ENCODE measurements at places on chromosomes 7 and 10. TPM values are rescaled to one million over a fixed set of nuclear protein-coding genes. Genes with fewer than 3 reads are reported as not detected.

GRCh38 chr10:23156447-23157150 lies 35.5 kb upstream of the PTF1A start:
- DNase-seq: no peak

DNA sequence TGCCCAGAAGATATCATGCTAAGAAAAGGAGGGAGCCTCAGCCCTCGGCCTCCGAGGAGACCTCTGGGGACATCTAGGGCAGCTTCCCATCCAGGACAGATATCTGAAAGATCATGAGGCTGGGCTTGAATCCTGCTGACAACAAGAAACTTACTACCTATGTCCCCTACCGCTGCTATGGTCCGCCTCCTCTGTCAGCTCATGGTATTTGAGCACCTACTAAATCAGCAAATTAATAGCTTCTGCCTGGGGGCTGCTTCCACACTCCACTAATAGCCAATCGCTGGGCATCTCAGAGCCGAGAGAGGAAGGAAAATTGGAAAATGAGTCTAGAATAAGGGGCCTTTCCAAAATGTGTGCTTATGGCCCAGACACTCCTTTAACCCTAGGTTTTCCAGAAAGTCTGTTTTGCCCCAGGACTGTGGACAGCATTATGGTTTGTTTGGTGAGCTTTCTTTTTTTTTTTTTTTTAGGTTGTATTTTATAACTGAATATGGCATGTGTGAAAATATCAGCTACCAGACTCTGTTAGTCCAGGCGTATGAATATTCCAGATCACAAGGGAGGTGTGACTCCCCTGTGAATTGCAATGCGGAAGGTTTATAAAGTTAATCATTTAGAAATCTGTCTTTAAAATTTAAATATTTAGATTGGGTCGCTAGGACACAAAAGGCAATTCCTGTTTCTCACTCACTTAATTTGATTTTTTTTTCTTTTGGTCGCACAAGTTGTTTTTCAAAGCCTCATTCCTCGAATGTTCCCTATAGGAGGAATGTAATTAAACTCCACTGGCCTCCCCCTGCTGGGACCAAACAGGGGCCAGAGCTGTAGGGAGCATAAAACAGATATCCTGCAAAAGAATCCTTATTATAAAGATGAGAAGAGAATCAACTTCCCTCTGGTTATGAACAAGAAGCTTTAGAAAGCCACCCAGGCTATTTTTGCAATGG lies 89.4 kb downstream of the PARP12 start:
- DNase-seq: no peak

DNA sequence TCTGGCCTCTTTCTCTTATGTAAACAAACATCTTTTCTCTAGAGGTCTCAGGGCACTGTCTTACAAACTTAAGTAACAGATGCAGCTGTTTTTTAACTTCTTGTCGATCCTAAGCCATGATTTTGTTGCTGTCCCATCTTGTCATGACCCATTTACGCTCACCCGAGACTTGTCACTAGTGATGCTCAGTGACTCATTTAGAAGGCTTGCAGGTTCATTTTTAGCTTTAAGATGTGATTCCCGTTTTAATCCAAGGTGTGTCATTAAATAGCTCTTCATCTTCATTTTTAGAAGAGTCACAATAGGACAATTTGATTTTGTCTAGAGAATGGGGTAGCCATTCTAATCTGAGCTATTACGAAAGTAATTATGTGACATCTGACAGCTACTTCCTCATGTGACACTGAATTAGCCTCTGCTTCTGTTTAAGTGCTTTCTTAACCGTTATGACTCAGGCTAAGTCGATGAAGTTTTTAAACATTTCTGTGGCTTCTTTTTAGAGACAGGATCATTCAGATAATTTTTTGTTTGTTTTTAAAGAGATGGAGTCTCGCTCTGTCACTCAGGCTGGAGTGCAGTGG lies 42.7 kb downstream of the SPDYE5 start:
- DNase-seq: no peak

GRCh38 chr7:80665526-80665925 lies 27.1 kb downstream of the CD36 start:
- no peak for DNase-seq

- DNase-seq: no peak
Measured at GRCh38 chr10:86636311-86636710, 18.0 kb upstream of the OPN4 start.

- DNase-seq: no peak
Measured at GRCh38 chr7:31545549-31545948, 31.7 kb downstream of the ITPRID1 start.

Gene VAX1
- not detected for total RNA-seq

Gene GPR37
- total RNA-seq: not detected

All from natural killer cell (primary cell).